ENCODE measurements at places on chromosomes 11 and 22.
A peak's percentile ranks its signal among the peaks of the same experiment; 100 is the strongest.

GRCh38 chr11:105935791-105936190, 86.2 kb downstream of the MSANTD4 start:
- DNase-seq: peak; percentile 42

DNA sequence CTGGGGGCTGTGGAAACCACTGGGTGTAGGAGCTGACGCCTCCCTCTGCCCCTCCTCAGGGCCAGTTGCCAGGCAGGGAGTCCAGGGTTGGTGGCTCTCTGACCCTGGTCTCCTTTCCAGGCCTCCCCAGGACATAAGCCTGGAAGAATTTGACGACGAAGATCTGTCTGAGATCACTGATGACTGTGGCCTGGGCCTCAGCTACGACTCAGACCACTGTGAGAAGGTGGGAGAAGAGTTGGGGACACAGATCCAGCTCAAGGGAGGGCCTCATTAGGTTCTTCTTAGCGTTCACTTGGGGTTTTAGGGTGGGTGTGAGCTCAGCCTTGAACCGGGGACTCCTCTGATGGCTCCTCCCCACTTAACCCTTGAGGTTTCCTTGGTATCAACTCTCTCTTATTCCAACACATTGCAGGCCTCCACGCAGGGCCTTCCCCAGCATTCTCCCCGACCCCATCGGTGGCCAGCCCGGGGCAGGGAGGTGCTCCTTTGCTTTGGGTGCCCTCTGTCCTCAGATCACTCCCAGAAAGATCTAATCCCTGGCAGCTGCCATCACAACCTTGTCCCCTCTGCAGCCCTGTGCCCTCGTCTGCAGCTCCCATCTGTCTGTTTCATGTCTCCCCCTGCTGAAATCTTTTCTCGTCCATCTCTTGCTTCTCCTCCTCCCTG, 1.2 kb downstream of the MAPK8IP2 start:
- DNase-seq: no peak

- DNase-seq: no peak
Observed at GRCh38 chr22:39368461-39368911, 18.7 kb downstream of the SYNGR1 start.

GRCh38 chr11:119699227-119699626, 29.8 kb downstream of the NECTIN1 start:
- DNase-seq: no peak

DNA sequence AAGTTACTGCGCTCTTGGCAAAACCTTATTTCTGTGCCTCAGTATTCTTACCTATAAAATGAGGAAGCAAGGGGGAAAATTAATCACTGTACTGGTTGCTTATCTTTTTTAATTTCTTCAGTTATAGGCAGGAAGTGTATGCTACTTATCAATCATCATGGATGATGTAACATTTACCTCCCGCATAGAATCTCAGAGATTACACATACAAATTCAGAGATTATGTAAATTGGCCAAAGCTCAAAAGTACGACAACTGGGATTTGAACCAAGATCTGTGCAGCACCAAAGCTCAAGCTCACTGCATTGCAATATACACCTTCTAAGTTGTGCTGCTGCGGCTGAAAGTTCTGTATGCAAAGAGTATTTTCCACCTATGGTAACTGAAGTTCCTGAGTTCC, 83.0 kb downstream of the PDHX start:
- no peak for DNase-seq

All from iris pigment epithelial cell (primary cell).